Anterior cingulate cortex (tissue), 58 donors: ENCODE measurements at places on chromosomes 5 and 9.

DNA sequence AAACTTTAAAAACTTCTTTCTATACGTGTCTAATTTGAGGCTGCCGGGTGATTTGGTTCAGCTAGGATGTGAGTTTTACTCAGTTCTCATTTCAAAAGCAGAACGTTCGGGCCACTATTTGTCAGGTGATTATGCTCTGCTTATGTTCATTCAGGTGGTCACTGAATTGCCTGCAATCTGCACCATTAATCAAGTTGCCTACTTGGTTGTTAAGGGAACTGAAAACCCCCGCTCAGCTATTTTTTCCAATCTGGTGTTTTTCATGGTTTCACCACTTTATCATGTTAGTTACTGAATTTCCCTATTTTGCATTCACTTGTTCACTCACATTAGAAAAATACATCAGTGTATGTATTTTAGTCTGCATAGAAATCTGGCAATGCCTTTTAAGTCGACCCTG, 523.0 kb downstream of the CSNK1G3 start:
- no peak for DNase-seq

DNA sequence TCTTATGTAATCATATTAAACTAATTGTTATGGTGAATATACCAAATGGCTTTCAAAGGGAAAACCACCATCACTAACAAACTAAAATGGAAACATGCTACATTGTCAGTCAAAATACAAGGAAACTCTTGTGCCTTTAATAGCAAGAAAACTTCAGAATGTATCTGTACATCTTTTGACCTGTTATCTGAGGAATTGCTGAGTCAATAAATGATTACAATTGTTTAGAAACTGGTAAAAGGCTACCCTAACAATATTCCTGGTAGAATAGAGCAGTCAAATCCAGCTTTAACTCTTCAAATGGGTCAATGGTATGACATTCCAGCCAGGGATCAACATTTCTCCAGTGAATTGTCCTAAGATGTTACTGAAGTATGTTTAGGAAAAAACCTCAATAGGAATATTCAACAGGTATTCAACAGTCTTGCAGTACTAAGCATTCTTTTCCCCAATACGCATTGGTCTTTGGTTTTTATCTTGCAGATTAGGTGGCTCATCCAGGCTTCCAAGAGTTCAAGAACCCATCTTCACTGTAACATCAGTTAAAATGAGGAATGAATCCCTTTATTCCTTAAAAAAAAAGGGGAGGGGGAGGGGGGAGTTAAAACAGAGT, 52.4 kb downstream of the CSNK1A1 start:
- no peak for DNase-seq

GRCh38 chr5:88924330-88924657, 41.3 kb upstream of the MEF2C start:
- no peak for DNase-seq

- no peak for DNase-seq
These were observed 34.1 kb upstream of the PSD2 start for GRCh38 chr5:139761501-139761900.
